ENCODE measurements at places on chromosomes 6 and 20.

GRCh38 chr6:118298476-118299427 lies 249.3 kb upstream of the PLN start:
- no peak for DNase-seq

DNA sequence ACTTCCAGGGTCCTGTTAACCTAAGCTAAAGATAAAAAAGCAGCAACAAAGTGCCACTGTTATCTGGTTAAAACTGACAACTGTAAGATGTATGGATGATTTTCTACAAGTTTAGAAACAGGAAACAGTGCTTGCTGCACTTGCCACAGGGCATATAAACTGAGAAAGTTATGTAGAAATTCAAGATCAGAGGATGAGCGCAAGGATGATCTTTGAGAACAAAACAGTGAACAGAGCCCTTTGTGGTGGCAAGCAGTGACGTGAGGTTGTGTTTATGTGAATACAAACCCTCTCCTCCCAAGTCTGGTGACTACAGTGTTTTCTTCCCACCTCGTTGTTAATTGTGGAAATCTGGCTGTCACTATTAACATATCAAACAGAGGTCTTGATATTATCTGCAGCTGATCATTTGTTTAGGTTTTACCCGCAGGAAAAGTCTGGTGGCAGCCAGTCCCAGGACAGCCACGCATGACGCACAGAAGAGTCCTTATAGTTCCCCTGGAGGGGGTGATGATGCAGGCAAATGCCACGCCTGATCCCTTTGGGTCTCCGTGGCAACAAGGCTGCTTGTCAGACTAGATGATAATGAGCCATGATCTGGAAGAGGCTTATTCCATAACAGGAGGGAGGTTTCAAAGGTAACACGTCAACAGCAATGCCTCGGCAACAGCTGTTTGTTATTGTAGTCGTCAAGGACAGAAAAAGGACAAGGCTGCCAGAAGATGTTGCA lies 43.1 kb upstream of the TNFAIP3 start:
- DNase-seq = peak; percentile 43

GRCh38 chr6:157984686-157985225 lies 3.1 kb downstream of the SYNJ2 start:
- DNase-seq = no peak

- peak; percentile 11 for DNase-seq
These were observed 237.1 kb downstream of the ANKRD60 start for GRCh38 chr20:57991211-57991881.

DNA sequence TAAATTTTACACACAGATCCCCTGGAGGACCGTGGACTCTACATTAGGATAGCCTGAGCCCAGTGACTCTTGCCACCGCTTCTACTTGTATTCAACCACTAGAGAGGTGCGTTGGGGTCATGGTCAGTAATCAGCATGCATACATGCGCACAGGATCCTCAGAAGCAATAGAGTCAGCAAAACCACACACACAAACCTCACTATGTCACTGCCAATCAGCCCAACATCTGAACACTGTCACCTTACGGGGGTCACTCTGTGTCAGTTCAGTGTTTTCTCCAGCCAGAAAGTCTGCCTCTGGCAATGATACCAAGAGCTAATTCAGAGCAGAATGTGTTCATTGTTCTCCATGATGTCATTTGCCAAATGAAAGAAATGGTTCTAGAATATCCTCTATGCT lies 225.3 kb downstream of the KHDC1L start:
- no peak for DNase-seq
